ENCODE measurements at places on chromosomes 2 and 18. TPM values are rescaled to one million over a fixed set of nuclear protein-coding genes. Genes with fewer than 3 reads are reported as not detected.

C2orf15 gene
- total RNA-seq = 3.7 TPM

POLE4 gene
- total RNA-seq = 16.5 TPM

DSC3 gene
- 0.78 TPM for total RNA-seq

GRCh38 chr18:36593001-36593400 is 235.8 kb downstream of the TPGS2 start:
- no peak for DNase-seq
